ENCODE measurements at places on chromosomes 5 and 9.

GRCh38 chr5:109413458-109413857, 3.7 kb upstream of the PJA2 start:
- no peaks in the 10 kb centered on the region for H3K36me3 ChIP-seq
- no peak overlapping the region for H3K27ac ChIP-seq
- no peak overlapping the region for H3K4me3 ChIP-seq
- no peak for DNase-seq
- H3K4me1 ChIP-seq: no peaks in the 10 kb centered on the region
- H3K27me3 ChIP-seq: no peaks in the 10 kb centered on the region

- no peaks in the 10 kb centered on the region for H3K4me1 ChIP-seq
- no peak for DNase-seq
- H3K27me3 ChIP-seq: no peaks in the 10 kb centered on the region
- no peaks in the 10 kb centered on the region for H3K36me3 ChIP-seq
- H3K27ac ChIP-seq: no peak overlapping the region
These were observed 77.6 kb upstream of the ADRB2 start for GRCh38 chr5:148748702-148749392.

DNA sequence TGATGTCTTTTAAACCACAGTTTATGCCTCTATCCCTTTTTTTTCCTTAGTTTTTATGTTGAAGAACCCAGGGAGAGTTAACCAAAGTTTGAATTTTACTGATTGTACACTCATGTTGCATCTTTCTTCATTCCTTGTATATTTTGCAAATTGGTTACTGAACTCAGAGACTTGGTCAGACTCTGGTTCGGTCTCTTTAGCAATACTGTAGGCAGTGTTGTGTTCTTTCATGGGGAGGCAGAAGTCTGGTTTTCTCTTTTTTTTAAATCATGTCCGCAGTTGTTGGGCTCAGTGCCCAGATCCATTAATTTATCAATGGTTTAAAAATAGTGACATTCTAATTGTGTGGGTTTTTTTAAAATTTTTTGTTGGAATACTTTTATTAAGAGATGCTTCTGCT, 23.4 kb downstream of the UBE2R2 start:
- no peaks in the 10 kb centered on the region for H3K27me3 ChIP-seq
- no peak overlapping the region for H3K27ac ChIP-seq
- no peak for DNase-seq
- peaks cover 4% of the 10 kb centered on the region for H3K4me1 ChIP-seq
- H3K36me3 ChIP-seq: no peaks in the 10 kb centered on the region
- no peak overlapping the region for H3K4me3 ChIP-seq

- H3K4me1 ChIP-seq: no peaks in the 10 kb centered on the region
- no peak overlapping the region for H3K27ac ChIP-seq
- no peaks in the 10 kb centered on the region for H3K27me3 ChIP-seq
- H3K4me3 ChIP-seq: no peak overlapping the region
- no peak for DNase-seq
These were observed 387.7 kb upstream of the CLINT1 start for GRCh38 chr5:158246661-158247060.

Measured in small intestine (tissue), 16 donors.